ENCODE measurements at places on chromosomes 3 and 15.

DNA sequence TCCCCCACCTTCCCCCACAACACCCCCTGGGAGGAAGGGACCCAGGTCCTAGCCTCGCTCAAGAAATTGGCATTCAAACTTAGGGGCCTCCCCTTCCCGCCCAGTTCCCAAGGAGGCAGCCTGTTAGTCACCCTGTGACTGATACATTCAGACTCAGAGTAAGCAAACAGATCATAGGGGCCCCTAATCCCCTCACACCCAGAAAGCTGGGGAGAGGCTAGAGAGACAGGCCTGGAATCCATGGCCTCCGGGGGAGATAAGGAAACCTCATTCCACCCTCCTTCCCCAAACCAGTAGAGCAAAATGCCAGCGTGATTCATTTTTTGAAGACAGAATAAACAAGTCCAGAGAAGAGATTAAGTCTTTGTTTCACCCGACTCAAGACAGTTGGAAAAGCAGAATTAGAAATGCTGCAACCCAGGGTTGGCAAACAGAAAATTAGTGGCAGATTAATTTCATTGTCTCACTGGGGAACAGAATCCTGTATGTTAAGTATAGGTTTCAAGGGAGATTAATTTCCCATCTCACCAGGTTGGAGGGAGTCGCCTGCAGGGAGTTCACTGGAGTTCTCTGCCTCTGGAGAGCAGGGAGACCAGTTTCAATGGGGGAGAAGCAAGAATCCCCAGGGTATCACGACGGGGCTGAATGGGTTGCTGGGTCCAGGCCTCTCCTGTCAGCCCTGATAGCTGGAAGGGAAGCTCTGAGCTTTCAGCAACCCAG lies 268.3 kb downstream of the UACA start:
- no peak for DNase-seq

GRCh38 chr3:181753391-181753790 lies 41.7 kb downstream of the SOX2 start:
- DNase-seq, result no peak

GRCh38 chr15:37031198-37031597 lies 69.2 kb downstream of the MEIS2 start:
- no peak for DNase-seq

DNA sequence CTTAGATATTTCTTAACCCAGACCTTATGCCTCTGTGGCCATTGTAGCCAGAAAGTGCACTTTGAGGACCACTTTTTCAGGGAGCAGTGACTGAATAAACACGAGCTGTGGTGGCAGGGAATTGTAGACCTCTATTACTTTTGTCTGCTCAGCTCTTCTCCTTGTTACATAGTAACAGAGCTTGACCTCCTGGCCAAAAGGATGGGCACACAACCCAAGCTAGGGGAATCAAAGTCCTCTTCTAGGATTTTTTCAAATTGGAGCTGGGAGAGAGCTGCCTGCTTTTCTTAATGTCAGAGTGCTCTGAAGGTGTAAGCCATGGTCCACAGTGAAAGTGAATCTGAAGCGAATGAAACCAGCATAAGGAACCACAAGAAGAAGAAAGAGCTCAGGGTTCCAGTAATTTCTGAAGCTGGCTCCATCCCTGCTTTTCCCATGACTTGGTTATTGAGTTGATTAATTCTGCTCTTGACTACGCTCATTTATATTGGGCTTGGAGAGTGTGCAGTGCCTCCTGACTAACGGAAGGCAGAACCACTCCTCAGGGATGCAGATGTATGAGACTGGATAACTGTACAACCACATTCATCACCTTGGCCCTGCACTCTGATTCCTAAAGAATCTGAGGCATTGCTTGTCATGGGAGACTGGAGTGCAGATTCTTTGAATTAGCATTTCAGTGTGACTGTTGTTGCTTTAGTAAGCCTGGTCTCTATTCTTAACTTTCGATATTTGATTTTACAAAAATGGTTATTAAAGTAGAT lies 60.9 kb downstream of the TLNRD1 start:
- DNase-seq, result no peak

DNA sequence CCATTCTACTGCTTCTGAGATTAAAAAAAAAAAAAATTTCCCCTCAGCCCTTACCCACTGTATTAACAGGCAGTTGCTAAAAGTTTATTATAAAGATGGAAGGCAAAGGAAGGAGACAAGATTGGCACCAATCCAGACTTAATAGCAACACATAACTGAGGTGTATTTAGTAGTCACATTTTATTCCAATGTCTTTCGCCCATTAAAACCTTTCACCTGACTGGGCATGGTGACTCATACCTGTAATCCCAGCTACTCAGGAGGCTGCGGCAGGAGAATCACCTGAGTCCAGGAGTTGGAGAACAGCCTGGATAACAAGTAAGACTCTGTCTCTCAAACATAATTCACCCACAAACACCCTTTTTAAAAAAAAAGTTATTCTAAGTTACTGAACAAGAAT lies 4.4 kb downstream of the ACAP2 start:
- DNase-seq, result no peak

- no peak for DNase-seq
Observed at GRCh38 chr3:17913359-17913758, 170.9 kb upstream of the TBC1D5 start.

DNA sequence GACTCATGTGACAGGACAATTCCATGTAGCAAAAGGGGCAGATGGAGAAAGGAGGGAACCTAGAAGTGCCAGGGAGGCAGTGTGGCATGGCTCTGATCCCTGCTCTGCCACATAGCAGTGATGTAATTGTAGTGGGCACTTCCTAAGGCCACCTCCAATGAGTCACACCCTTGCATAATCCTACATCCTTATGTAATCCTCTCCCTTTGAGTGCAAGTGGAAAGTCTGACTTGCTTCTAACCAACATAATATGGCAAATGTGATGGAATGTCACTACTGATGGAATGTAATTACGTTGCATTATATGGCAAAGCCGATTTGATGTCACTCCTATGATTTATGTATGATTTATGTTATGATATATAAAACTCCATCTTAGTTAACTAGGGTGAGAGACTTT lies 72.9 kb upstream of the ATP2C1 start:
- no peak for DNase-seq

DNA sequence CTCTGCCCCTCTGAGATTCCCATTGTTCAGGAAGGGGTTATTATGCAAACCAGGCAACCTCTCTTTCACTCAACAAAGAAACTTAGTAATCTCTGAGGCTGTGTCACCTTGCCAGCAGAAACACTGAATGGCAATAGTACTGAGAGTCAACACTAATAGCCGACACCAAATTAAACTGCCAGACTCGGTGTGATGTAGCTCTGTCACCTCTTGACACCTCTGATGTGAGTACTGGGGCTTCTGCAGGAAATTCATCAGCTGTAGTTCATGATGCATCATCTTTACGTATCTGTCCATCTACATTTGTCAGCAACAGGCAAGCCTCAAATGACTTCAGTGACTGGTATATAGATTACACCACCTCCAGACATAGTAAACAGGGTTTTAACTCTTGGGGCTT lies 65.0 kb upstream of the ONECUT1 start:
- DNase-seq, result no peak

- DNase-seq, result no peak
Observed at GRCh38 chr15:39936187-39936586, 2.3 kb downstream of the EIF2AK4 start.

- no peak for DNase-seq
Observed at GRCh38 chr3:177300842-177301241, 103.6 kb upstream of the TBL1XR1 start.

- no peak for DNase-seq
Observed at GRCh38 chr3:18420555-18420954, 4.6 kb downstream of the SATB1 start.

DNA sequence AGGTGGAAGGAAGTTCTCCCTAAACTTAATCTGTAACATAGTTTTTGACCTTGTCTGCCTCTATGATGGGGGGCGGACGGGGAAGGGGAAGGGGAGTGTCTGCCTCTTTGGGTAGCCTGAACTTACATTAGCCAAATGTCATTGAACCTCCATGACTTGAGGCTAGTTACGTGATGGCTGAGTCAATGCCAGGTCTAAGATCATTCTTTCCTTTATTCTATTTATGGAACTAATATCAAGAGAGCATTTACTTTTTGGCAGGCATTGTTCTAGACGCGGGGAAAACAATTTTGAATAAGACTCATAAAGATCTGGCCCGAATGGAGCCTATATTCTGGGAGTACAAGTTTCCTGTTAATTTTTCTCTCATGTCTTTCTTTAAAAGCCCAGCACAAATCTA lies 340.7 kb upstream of the C2CD4B start:
- DNase-seq, result no peak

- DNase-seq, result no peak
Observed at GRCh38 chr3:136836511-136837156, 17.7 kb downstream of the SLC35G2 start.

DNA sequence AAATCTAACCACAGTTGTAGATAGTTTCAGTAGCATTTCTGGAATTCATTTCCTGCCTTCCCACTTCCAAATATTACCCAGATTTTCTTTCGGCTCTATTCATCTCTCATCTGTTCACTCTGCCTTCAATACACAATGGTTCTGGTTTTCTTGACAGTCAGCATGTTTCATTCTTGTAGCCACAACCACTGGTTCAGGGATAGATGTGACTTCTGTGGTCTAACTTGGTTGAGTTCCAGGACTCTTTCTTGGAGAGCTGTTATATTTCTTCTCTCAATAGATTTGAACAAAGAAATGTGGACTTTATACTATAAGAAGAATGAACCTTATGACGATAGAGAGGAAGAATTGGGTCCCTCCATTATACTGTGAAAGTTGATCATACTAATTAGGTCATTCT lies 228.8 kb downstream of the NSUN3 start:
- DNase-seq, result no peak

DNA sequence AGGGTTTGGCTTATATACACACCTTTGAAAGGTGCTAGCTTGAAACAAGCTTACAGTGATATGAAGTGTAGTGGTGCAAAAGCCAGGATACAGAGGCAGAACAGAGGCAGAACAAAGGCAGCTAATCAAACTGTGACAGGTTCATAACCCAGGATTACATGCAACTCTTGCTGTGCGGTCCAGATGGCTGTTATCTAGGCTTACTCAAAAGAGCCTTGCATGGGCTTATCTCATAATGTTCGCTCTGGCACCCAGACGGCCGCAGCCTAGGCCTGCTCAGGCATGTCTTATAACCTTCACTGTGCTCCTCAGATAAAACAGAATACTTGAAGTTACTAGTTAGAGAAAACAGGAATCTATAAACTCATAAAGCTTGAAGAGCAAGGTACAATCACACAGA lies 22.8 kb upstream of the NOX5 start:
- no peak for DNase-seq

DNA sequence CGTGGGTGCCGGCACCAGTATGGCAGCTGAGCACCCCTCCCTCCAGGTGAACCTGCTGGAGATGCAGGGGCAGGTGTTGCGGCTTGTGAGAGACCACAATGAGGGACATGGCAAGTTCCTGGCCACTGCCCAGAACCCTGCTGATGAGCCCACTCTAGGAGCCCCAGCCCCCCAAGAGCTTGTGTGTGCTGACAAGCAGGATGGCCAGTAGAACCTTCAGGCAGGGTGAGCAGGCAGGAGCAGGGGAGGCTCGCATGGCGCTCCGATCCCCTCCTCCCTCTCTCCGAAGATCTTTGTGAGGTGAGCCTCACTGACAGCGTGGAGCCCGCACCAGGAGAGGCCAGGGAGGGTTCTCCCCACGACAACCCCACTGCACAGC lies 29.8 kb downstream of the NGRN start:
- no peak for DNase-seq

DNA sequence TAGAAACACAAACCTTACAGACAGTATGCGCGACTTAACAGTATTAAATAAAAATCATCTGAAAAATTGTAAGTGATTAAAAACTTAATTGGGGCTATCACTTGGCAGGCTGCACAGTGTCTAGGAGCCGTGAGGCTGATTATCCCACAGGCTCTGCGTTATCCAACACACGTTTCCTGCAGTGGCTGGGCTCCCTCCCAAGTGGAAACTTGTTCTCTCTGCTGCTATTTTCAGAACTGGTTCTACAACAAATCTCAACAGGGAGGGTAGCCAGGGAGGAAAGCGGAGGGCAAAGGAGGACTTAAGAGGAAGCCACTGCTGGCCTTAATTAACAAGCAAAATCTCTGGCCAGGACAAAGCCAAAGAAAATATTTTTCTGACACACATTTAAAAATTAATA lies 555.2 kb downstream of the MAGI1 start:
- DNase-seq, result no peak

- DNase-seq, result no peak
Observed at GRCh38 chr3:122966045-122966444, 61.5 kb downstream of the SEMA5B start.

- DNase-seq, result no peak
Observed at GRCh38 chr3:134910026-134910425, 115.0 kb downstream of the EPHB1 start.

DNA sequence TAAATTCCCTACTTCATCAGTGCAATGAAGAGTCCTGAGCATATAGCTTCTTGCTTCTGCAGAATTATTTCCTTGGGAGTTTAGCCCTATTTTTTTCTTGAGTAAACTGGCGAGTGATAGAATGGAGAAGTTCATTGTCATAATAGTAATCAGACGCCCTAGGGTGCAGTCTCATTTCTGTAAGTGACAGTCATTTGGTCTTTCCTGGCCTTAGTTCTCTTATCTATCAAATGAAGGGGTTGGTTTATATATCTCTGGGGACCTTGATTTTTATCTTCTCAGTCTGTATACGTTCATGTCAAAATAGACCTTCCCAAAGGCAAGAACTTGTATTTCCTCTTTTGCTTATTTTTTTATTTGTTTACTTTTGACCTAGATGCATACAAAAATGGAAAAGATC lies 9.9 kb upstream of the ALPK3 start:
- DNase-seq, result no peak

GRCh38 chr3:192082730-192083660 lies 622.0 kb downstream of the PYDC2 start:
- no peak for DNase-seq

- no peak for DNase-seq
Observed at GRCh38 chr3:155872904-155873646, 2.6 kb downstream of the GMPS start.

DNA sequence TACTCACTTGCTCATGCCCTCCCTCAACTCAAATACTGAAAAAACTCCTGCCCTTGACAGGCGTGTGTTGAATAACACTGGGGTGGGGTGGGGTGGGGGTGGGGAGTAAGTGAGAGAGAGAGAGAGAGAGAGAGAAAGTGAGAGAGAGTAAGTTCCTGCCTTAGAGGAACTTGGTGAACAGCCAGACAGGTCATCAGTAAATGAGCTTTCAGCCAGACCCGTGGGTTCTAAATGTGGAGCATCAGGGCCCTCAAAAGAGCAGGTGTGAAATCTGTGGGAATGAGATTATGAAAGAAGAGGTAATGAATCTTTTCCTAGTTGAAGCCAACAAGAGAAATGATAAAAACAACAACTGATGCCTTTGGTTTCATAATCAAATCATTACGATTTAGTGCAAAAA lies 134.4 kb upstream of the FAM3D start:
- DNase-seq, result no peak

DNA sequence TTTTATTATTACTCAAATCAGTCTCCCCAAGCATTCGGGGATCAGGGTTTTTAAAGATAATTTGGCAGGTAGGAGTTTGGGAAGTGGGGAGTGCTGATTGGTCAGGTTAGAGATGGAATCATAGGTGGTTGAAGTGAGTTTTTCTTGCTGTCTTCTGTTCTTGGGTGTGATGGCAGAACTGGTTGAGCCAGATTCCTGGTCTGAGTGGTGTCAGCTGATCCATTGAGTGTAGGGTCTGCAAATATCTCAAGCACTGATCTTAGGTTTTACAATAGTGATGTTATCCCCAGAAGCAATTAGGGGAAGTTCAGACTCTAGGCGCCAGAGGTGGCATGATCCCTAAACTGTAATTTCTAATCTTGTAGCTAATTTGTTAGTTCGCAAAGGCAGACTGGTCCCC lies 20.6 kb upstream of the TRANK1 start:
- no peak for DNase-seq

GRCh38 chr3:100880072-100880471 lies 113.1 kb downstream of the ABI3BP start:
- DNase-seq, result no peak

- no peak for DNase-seq
Observed at GRCh38 chr3:153889905-153890334, 231.3 kb upstream of the ARHGEF26 start.

Data from activated CD8-positive, alpha-beta memory T cell treated with anti-CD3 and anti-CD28 coated beads for 4 hours (primary cell).